ENCODE measurements at places on chromosomes 5 and 9.

- no peak for DNase-seq
These were observed at the start of gene KCNIP1 for GRCh38 chr5:170503990-170504596. Gene KCNIP1 (plus strand): TSS chr5:170504020.

GRCh38 chr9:95368377-95369160 is 51.1 kb upstream of the FANCC start:
- no peak for DNase-seq

DNA sequence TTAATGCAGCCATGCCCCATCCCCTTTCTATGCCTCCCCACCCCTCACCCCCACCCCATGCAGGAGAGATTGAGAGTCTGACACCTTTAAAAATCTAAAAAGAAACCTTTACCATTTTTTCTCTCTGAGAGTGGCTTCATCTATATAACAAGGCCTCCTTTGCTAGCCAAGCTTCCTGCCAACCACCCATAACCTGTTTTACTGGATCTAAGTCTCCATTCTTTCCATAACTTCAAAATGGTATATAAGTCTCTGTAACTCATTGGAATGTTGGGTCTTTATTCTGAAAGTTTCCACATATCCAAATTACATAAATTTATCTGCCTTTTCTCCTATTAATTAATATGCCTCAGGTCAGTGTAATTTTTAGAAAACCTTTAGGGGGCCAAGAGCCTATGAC is 1174.0 kb downstream of the MAT2B start:
- DNase-seq: no peak

GRCh38 chr5:127331890-127332649 is 41.5 kb downstream of the MEGF10 start:
- no peak for DNase-seq

- no peak for DNase-seq
These were observed 29.9 kb downstream of the CETN3 start for GRCh38 chr5:90379652-90380051.

DNA sequence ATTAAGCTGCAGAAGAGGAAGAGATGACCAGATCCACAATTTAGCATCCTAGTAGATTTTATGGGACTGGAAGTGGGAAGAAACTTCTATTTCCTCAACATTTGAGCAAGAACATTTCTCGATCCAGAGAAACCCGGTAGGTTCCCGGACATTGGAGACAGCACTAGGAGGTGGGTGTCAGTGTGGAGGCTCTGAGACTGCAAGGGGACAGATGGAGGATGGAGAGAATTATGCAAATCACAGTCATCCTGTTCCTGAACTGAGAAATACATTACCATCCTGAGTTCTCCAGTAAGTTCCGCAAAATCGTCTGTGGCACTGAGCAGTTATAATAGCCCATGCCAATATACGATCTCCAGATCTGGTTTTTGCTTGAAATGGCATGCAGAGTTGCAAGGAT is 25.6 kb downstream of the GLDC start:
- DNase-seq: no peak

DNA sequence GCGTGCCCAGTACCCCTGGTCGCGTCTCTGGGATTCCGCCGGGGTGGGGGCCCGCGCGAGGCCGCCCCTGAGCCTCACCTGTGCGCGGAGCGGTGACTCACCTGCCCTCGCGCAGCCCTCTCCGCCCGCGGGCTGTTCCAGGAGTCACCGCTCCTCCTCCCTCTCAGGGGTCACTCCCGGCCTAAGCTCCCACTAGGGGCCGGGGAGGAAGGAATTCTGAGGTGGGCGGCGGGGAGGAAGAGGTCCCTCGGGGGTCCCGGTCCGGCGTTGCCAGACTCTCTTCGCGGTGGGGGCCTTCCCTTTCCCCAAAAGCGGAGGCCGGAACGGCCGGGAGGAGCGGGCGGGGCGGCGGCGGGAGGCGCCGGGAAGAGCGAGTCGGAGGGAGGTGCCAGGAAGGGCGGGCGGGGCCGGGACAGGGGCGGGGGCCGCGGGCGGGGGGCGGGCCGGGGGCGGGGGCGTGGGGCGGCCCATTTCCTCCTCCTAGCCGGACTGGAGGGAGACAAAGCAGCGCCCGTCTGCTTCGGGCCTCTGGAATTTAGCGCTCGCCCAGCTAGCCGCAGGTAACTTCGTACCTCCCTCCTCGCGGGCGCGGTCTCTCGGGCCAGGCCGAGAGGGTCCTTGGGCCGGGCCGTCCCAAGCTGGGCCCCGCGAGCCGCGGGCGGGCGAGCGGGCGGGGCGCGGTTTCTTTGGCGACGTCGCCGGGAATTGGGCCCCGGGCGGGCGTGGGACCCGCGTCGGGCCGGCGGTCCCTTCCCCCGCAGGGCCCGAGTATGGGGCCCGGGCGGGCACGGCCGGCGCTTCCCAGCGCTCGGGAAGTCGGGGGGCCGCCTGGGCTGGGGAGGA is at the start of gene CTNNA1:
CTNNA1 (plus strand) TSS at position 475 of the 843 bp plus-strand sequence. CDS start 28,500 bp downstream, outside the sequence.
- DNase-seq: peak; percentile 24

DNA sequence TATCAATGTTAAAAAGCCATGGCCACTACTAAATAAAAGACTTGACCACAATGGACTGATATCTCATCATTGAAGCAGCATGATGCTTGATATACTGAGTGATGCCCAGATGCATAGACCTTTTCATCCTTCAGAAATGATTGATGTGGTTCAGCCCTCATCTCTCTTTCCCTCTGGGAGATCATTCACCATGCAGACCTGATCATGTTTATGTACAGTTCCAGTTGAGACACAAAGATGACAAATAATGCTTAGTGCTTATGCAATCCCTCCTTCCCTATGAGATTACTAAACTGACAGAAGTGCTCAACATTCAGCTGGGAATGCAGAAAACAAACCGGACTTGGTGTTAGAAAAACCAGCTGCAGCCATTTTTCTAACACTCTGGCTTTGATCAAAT is 91.9 kb upstream of the TLR4 start:
- DNase-seq: no peak

GRCh38 chr9:80040457-80040856 is 468.7 kb downstream of the TLE4 start:
- DNase-seq: no peak

GRCh38 chr9:131919216-131919615 is 160.5 kb downstream of the MED27 start:
- no peak for DNase-seq

DNA sequence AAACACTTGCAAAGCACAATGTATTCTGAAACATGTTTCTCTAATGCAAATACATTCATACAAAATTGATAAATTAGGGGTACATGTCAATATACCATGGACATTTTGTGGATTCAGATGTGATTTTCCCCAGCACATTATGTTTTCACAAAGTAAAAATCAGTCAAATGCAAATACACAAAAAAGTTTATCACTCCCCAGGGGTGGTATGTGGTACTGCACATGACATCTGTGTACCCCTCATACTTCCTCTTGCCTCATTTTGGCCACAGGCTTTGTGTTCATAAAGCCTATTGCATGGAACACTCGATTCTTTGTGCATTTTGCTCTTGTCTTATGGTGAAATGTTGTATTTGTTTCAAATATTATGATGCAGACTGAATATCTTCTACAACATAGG is 116.8 kb upstream of the PDE4D start:
- DNase-seq: no peak

DNA sequence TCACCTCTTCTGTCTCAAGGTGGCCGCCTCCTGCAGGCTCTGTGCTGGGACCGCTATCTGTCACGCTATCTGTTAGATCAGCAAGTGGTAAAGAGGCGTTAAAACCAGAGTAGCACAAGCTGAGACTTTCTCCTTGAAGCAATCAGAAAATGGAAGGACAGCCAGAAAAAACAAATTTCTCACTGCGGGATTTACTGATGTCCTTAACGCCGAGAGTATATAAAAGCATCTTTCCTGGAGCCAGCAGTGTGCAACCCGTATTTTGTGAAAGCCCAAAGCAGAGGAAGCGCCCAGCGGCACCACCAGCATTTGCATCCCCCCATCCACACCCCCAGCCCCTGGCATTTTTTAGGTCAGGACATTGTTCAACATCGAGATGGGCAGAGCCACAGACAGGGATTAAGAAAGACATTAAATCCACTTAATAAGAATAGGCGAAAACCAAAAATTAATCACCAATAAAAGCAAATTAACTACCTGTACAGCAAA is 48.6 kb downstream of the DUSP1 start:
- DNase-seq: no peak

- no peak for DNase-seq
These were observed 364 bp upstream of the SFXN1 start for GRCh38 chr5:175478008-175478383.

DNA sequence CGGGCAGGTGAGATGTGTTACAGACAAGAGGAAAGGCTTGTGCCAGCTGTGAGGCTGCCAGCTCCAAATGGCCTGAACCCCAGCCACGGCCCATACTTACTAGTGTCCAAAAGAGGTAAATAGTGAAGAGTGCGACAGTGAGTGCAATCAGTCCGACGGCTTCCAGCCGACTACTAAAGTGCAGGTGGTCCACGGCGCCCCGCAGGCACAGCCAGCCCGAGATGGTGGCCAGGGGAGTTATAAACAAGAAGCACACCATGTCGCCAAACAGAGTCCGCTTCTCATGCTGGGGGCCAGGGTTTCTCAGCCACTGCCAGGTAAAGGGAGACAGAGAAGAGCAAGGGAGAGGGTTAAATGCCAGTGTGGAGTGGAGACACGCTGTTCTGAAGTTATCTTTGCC is 101.1 kb downstream of the LMNB1 start:
- DNase-seq: no peak

Data from HS-5 (cell line).